NB4 (cell line): ENCODE measurements at places on chromosomes 5 and 9.

- DNase-seq = no peak
Measured at GRCh38 chr9:130450344-130451003, 5.7 kb downstream of the ASS1 start.

DNA sequence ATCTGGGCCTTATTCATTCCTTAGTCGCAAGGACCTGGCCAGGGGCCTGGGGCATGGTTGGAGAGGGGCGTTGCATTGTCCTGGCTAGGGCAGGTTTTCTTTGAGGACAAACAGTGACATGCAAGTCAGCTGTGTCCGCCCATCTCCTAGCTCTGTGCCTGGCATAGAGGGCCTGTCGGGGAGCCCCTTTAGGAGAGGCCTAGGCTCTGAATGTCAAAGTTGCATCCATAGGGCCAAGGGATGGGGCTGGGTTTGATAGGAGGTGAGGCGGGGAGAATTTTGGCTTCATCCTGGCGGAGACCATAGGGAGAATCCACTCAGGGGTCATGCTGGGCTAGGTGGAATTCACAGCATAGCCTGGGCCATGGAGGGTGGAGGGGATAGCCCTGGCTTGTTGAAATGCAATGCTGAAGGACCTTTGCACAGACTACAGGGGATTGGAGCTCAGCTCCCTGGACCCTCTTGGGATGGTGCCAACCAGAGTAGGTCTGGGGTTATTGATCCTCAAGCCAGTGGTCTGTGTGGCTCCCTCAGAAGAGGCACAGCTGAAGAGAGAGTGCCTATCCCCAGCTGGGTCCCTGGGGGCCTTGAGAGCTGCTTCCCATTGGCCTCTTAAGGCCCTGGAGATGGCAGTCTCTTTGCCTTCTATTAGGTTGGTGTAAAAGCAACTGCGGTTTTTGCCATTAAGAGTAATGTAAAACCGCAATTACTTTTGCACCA is 104.0 kb downstream of the RGS3 start:
- no peak for DNase-seq

- no peak for DNase-seq
Measured at GRCh38 chr9:18149471-18150011, 324.4 kb upstream of the ADAMTSL1 start.

- DNase-seq = no peak
Measured at GRCh38 chr9:106670418-106670817, 192.5 kb upstream of the ZNF462 start.

DNA sequence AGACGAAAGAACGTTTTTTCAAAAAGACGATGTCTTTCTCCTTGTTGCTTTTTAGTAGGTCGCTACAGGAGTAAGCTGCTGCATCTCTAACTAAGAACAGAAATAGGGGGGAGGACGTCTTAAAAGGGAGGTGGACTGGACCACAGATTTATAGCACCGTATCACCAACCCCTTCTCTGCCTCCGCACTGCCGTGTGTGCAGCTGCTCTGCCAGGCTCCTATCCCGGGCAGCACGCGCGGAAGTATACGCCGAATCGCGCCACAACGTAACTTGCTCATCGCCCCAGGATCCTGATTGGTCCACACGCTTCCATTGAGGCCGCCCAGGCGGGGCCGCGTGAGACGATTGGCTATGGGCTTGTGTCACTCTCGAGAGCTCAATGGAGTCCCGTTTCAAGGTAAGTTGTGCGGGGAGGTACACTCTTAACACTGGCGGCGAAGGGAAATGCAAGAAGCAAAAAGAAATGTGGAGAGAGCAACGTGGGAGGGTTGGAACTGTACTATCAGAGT is at the start of gene ELAVL2:
TSS of gene ELAVL2 (minus strand) at position 121 of the 510 bp plus-strand sequence. CDS start 64,006 bp downstream, outside the sequence.
- no peak for DNase-seq

GRCh38 chr5:107428303-107428813 is 242.4 kb downstream of the EFNA5 start:
- no peak for DNase-seq

- no peak for DNase-seq
Measured at GRCh38 chr9:70133253-70134208, 89.9 kb downstream of the MAMDC2 start.

GRCh38 chr9:75935591-75935990 is 45.1 kb downstream of the PCSK5 start:
- DNase-seq = no peak

DNA sequence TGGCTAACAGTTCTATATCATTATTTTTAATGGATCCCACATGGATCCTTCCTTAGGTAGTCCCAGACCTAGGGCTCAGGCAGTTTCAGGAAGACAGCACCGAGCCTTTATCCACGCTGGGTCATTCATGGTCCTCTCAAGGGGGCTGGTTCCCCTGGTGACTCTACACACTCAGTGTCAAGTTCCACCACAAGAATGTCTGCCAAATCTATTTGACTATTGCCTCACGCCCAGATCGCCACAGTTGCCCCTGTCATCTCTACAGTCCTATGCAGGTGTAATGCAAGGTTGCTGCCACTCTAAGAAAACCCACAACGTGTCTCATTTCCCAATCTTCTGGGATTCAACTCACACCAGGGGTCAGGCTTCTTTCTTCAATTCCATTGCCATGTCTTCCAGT is 8.0 kb upstream of the ZNF366 start:
- peak; percentile 55 for DNase-seq

DNA sequence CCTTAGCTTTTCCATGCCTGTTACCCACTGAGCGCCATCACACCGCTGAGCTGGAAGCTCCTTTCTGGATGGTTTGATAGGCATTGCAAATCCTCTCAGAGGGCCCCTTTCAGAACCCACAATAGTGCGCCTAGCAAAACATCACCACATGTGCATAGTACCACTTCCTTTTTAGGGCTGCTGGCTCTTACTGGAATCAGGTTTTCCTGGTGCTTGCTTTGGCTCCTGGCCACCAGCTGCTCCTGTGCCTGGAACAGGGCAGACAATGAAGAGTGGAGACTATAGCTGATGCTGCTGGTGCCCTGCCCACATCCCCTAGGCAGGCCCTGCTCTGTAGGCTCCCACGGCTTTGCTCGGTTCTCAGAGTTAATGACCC is 163.6 kb upstream of the SEMA6A start:
- no peak for DNase-seq

GRCh38 chr5:119597728-119598298 is 31.5 kb upstream of the FAM170A start:
- no peak for DNase-seq

DNA sequence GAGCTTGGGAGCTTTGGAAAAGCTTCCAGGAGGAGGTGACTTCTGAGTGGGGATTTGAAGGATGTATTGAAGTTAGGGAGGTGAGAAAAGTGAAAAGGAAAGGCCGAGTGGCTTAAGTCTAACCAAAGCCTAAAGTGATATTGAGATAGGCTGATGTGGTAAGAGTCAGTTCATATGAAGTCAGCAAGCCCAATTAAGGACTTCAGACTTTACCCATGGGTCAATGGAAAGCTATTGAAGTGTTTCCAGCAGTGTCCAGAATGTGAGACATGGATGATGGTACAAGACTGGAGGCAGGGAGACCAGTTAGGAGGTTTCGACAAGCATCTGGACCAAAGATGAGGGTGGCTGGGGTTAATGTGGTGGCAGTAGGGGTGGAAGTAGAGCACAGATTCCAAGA is 134.3 kb upstream of the WWC1 start:
- DNase-seq = no peak

DNA sequence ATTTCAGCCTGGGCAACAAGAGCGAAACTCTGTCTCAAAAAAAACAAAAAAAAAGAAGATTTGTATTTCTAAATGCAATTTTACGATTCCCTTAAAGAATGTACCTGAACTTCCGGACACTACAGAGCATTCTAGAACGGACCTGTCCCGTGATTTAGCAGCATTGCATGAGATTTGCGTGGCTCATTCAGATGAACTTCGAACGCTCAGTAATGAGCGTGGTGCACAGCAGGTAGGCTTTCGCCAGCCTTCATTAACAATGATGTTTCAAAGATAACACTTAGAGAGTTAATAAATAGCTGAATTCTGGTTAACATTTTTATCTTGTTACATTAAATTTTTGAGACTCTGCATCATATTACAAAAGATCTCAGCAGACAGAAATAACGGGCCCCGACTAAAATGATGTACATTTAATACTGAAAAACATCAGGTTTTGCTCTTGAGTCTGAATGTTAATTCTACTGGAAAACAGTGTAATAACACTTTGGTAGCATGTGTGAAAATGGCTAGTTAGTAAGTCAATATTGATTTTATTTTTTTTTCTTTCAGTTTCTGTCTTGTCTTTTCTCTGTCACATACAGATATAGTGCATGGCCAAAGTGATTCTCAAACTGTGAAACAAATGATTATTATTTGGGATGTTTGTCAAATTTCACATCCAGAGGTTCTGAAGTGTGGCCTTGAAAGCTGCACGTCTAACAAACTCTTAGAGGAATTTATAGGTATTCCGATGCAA is 23.3 kb downstream of the CCNH start:
- DNase-seq = no peak

DNA sequence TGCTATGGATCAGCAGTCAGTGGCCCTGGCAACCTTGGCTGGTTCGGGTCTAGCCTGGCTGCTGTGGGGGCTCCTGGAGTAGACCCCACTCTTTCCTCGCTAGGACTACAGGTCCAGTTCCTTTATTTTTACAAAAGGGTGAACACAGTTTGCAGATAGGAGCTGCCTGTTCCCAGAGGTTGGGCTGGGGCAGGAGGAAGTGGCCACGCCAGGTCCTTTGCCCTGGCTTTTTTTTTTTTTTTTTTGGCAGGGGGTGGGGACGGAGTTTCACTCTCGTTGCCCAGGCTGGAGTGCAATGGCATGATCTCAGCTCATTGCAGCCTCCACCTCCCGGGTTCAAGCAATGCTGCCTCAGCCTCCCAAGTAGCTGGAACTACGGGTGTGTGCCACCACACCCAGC is 7.9 kb downstream of the SLC2A6 start:
- DNase-seq = no peak

GRCh38 chr5:107617052-107617451 is 53.7 kb downstream of the EFNA5 start:
- no peak for DNase-seq

DNA sequence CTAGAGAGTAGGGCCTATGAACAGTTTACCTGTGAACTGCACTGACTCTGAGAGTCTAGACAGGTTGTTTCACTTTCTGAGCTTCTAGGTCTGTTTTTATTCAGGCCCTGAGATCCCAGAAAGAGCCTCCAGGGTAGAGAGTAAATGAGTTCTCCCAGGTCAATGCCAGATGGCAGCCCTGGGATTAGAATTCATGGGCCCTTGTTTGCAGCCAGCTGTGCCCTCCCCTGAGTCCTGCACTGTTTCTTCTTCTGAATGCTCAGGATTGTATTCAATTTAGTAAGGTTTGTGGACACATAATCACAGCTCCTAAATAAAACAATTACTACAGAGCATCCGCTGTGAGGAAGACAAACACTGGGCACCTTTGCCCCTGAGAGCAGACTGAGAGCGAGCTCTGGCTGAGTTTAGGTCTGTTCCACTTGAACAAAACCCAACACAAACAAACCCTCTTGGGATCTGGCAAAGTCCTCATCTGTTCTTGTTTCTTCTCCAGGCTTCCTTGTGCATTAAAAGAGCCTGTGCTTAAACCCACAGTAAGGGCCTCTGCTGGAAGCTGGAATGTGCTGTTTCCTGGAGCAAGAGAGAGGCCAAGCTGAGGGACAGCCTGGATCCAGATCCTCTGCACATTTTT is 29.9 kb downstream of the FAM219A start:
- no peak for DNase-seq

DNA sequence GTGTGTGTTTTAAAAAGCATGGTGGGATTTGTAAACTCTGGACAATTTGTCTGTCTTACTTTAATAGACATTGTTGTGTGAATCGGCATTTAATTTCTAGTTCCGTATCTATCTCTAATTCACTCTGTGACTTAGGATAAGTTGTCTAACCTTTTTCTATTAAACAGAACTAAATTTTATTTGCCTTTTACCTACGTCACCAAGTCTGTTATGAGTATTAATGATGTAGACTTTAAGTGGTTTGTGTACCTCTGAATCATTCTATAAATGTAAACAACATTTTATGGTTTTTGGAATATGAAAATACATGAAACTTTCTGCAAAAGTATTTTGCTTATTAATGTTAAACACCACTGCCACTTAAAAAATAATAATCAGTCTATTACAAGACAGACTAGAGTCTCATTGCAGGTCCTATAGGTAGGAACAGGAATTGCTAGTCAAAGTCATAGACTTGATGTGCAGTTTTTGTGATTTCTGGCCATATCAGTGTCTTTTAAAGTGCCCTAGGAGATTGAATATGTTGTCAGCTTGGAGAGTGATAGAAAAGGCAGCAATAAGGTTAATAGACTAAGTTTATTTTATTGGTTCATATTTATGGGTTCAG is 5.6 kb downstream of the RBM27 start:
- no peak for DNase-seq

DNA sequence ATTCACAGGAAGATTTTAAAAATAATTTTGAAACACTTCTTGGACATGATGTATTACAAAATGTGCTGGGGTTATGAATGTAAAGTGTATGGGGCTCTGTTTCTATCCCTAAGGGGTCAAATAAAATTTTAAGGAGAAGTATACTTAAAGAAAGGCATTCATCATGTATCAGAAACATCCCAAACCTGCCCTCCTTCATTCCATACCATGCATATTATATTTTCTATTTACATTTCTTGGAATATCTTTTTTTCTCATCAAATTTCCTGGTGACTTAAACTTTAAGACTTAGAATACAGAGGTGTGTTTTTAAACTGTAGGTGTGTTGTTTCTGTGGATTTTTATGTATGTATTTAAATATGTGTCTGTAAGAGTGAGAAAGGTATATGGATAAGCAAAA is 96.1 kb upstream of the ADAMTS19 start:
- no peak for DNase-seq

GRCh38 chr9:14563902-14564624 is 129.2 kb downstream of the ZDHHC21 start:
- no peak for DNase-seq

GRCh38 chr9:38700695-38701094 is 19.2 kb downstream of the FAM240B start:
- no peak for DNase-seq

- no peak for DNase-seq
Measured at GRCh38 chr9:86994231-86994630, 46.9 kb upstream of the GAS1 start.

DNA sequence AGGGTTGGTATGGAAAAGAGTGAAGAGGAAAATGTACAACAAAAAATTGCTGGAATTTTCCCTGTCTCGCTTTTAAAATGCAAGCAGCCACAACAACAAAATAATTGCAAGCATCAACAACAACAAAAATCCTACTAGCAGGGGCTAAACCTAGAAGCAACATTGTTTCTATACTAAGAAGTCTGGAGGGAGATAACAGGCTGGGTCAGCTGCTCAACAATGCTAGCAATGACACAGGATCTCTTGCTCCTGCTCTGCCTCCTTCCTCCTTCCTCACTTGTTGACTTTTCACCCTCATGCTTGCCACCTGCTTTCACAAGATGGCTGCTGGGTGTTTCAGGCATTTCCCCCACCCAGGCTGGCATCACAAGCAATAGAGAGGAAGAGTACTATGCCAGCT is 7.6 kb upstream of the AOPEP start:
- DNase-seq = no peak
